ENCODE measurements at places on chromosomes 5 and 9.

DNA sequence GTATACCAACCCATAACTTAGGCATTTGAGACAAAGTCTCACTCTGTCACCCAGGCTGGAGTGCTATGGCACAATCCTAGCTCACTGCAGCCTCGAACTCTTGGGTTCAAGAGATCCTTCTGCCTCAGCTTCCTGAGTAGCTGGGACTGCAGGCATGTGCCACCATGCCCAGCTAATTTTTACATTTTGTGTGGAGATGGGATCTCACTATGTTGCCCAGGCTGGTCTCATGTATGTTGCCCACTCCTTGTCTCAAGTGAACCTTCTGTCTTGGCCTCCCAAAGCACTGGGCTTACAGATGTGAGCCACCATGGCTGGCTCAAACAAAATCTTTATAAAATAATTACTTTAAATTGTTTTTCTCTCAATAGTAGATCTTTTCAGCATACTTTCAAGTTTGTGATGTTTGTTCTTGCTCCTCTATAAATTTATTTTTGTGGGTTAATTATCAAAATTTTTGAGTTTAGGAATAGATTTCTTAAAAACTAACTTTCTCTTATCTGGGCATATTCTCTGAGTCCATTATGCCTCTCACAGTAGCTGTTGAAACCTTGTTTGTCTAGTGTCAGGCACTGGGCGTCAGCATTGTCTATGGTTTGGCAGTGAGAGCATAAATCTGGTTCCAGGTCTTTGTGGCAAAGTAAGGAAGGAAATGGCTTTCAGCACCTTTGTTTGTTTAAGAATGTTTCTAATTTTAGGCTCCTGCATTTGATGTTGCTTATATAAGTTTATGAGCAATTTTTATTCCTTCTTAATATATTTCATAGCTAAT lies 38.7 kb downstream of the NLN start:
- no peak for DNase-seq

DNA sequence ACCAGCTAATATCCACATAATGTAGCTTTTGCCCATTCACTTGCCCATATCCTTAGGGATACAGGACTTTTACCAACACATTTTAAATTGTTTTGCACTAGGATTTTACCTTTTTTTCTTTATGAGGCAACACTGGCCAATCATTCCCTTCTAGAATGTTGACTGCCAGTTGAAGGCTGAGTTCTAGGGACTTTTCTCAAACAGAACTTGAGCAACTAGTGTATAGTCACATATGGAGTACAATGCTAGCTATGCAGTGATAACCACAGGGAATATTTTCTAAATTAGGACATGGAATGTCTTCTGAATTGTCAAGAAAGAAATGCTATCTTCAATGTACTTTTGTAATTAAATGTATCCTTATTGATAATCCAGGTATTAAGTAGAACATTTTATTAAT lies 133.6 kb downstream of the OXCT1 start:
- no peak for DNase-seq

- no peak for DNase-seq
These were observed 22.5 kb upstream of the LAMC3 start for GRCh38 chr9:130986356-130986965.

- DNase-seq = no peak
These were observed 17.5 kb downstream of the TNIP1 start for GRCh38 chr5:151063142-151063989.

DNA sequence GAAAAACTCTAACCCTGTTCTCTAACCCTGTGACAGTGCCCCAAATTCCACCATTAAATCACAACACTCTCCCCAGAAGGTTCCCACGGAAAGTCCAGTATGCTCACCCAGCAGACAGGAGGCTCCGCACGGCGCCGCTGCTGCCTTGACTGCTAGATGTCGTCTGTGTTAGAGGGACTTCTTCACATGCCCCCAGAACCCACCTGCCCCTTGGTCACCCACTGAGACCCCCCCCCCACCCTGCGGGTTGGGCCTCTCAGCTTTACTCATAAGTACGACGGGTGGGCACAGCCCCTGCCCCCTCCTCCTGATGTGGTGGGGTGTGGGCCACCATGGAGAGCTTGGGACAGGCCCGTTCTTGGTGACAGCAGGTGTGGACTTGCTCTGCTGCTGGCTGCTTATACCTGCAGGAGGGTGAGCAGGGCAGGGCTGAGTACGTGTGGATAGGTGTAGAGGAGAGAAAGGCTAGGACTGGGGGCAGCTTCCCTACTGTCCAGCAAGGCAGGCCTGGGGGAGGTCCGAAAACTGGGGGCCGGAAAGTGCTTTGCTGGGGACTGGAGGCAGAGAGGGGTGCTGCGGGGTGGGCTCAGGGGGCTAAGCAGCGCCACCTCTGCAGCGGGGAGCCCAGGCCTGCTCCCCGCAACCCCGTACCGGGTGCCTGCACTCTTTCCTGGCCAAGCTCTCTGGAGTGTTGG lies 57.5 kb upstream of the OLFM1 start:
- no peak for DNase-seq
